Stimulated activated CD8-positive, alpha-beta memory T cell treated with anti-CD3 and anti-CD28 coated beads, Interleukin-4, amount 100 ng/mL, for 24 hours (primary cell): ENCODE measurements at places on chromosomes 7 and 10.

DNA sequence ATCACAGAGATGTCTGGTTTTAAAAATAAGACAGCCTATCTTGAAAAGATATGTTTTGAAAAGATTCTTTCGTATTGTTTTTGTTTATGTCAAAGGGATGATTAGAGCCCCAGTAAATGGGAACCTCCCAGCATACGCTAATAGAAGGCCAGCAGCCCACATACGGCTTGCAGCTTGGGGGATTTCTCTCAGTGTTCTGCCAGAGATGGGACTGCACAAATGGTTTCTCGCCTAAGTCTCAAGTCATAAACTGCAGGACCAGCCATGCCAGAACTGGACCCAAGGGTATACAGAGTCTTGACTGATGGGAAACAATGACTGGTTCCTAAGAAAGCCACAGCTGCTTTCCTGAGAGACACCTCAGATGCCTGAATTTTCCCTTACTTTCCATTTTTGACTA, 306.9 kb upstream of the DGKB start:
- DNase-seq: no peak

GRCh38 chr7:41305001-41305400, 397.9 kb downstream of the INHBA start:
- DNase-seq: no peak

GRCh38 chr10:67815571-67816059, 22.4 kb downstream of the DNAJC12 start:
- DNase-seq: no peak

GRCh38 chr7:30302656-30303311, 18.4 kb downstream of the ZNRF2 start:
- DNase-seq: no peak

- DNase-seq: no peak
Observed at GRCh38 chr7:17608114-17608833, 309.8 kb downstream of the AHR start.

DNA sequence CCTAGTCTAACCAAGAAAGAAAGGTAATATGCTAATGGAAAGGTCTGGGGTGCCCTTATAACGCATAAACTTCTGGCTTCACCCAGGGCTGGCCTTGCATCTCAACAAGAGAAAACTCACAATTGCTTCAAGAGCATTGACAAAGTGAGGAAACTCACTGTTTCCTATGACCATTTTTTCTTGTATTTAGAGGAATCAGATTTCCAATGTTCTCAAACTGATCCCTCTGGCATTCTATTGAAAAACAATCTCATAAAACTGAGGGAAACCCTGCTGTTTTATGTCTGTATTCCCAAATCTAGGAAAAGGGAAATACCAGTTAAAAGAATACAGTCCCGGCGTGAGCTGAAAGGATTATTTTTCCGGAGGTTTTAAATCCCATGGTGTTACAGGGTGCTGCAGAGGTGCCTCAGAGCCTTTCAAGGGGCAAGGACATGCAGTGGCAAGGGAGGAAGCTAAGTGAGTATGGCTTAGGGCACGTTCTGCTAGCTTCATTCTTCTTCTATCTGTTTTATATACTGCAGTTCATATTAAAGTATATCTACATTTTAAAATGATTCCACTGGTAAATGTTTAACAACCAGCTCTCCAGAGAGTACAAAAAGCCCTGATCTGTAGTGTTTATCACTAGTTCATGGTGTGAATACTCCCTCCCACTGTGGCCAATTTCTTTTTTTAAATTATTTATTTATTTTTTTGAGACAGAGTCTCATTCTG, 68.7 kb downstream of the CAV1 start:
- DNase-seq: no peak

DNA sequence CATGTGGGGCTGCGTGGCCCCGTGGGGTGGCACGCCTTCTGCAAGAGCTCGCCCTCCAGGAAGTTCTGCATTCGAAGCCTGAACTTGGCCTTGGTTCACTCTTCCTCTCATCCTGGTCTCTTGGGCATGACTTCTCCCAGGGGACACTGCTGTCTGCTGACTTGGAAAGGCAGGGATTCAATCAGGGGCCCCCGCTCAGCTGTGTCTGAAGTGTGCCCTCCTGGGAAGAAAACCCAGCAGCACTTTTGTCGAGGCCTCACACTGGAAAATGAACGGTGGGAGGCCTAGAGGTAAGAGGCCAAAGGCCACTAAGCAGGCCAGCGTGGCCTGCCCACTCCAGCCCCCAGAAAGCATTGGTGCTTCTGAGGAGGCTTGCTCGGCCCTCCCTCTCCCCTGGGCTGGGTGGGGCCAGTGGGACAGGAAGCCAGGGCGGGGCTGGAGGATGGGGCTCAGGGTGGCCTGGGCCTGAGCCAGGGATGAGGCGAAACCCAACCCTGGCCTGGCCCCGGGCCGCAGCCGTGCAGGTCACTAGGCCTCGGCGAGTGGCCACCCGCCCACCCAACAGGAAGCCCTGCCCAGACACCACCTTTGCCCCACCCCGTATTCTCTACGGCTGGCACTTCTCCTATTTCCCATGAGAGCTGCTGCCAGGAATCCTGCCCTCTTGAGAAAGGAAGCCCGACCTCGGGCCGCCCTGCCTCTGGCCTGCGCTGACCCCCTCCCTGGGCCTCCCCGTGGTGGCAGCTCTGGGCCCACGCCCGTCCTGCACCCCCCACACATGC, 81.1 kb downstream of the ZMIZ1 start:
- peak; percentile 26 for DNase-seq

GRCh38 chr7:113487925-113488731, 369.8 kb upstream of the SMIM30 start:
- no peak for DNase-seq

DNA sequence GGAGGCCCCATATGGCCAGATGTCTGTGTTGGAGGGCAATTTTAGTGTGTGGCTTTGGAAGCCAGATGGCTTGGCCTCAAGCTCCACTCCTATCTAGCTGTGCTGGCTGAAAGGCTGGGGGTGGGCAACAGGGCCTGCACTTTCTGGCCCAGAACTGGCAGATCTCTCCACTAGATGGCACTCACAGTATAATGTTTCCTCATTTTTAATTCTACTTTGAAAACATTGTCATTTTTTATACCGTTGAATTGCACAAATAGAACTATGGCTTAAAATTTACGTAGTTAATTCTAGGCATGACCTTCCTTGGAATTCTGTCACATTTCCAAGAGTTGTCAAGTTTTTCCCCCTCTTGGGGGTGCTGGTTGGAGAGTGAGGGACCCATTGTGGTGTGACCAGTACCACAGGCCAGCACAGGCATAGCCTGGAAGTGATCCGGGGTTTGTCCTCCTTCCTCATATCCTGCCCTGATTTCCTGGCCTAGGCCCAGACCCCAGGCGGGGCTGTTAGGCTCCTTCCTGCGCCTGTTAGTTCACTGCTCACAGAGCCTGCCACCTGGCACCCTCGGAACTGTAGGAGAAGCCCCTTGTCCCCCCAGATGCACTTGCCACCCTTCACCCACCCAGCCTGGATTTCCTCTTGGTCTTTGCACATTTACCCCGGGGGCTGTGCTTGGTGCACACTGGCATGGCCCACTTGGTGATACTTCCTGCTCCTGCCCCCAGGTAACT, 52.8 kb downstream of the ARHGAP22 start:
- DNase-seq: no peak

- no peak for DNase-seq
Observed at GRCh38 chr7:26286157-26286556, 5.5 kb upstream of the SNX10 start.

- DNase-seq: no peak
Observed at GRCh38 chr7:29606287-29606721, 42.7 kb downstream of the PRR15 start.

DNA sequence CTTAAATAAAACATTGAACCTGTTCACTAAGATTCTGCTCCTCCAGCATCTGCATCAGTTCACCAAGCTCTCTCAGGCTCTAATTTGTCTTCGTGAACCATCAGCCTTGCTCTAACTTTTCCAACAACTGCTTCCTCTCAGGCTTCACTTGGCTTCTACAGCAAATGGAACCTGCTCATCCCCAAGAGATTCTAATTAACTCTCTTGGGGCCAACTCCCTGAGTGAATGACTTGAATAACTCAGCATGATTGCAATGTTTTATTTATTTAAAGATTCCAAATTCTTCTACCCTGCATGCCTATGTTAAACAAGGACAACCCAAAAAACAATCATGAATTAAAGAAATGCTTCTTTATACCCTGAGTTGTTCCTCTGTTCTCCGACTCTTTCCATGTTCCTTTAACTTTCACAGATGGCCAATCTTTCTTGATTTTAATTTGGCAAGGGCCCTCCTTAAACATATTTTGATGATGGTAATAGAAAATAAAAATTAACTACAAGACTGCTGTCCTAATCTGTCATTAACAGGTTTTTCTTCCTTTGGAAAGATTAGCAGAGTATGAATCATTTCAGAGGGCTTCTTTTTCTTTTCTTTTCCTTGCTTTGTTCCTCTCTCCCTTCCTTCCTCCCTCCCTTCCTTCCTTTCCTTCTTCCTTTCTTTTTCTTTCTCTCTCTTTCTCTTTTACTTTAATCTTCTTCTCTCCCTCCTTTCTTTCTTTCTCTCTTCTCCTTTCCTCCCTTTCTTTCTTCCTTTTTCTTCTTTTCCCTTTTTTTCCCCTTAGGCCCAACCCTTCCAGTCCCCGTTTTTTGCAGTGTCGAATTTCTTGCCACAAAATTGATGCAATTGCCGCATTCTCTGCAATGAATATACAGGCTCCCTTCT, 195.0 kb upstream of the RHOBTB1 start:
- DNase-seq: no peak

- DNase-seq: no peak
Observed at GRCh38 chr7:145797507-145797906, 319.1 kb upstream of the CNTNAP2 start.

GRCh38 chr10:85643845-85644525, 722.6 kb downstream of the GRID1 start:
- no peak for DNase-seq

- DNase-seq: no peak
Observed at GRCh38 chr10:71854031-71854430, 3.0 kb upstream of the PSAP start.

DNA sequence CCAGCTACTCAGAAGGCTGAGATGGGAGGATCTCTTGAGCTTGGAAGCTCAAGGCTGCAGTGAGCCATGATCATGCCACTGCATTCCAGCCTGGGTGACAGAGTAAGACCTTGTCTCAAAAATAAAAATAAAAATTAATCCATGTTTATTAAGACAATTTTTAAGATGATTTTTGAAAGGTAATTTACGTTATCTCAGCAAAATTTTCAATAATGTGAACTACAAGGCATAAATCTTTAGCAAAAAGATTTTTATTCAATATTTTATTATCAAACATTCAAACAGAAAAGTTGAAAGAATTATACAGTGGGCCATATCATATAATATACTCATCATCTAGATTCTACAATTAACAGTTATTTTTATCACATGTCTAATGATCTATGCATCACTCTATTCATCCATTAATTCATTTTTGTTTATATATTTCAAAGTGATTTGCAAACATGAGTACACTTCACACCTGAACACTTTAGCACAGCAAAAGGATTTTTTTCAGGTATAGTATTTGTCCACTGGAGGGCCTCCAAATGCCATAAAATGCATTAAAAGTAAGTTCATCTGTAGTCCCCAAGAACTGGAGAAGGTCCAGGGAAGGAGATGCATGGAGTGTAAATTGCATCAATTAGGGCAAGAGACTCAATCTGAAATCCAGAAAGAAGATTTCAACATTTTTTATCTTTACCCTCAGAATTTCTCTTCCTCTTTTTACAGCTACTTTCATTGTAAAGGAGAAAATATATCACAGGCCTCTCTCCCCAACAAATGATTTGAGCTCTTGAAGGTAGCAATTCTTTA, 38.6 kb upstream of the RSBN1L start:
- DNase-seq: no peak

- DNase-seq: no peak
Observed at GRCh38 chr10:123272171-123272570, 118.0 kb downstream of the BUB3 start.

- no peak for DNase-seq
Observed at GRCh38 chr10:100184840-100185239, 989 bp downstream of the ERLIN1 start.

- DNase-seq: no peak
Observed at GRCh38 chr10:103926722-103927319, 8.8 kb upstream of the STN1 start.

GRCh38 chr7:28125431-28126409, 54.9 kb downstream of the JAZF1 start:
- no peak for DNase-seq

DNA sequence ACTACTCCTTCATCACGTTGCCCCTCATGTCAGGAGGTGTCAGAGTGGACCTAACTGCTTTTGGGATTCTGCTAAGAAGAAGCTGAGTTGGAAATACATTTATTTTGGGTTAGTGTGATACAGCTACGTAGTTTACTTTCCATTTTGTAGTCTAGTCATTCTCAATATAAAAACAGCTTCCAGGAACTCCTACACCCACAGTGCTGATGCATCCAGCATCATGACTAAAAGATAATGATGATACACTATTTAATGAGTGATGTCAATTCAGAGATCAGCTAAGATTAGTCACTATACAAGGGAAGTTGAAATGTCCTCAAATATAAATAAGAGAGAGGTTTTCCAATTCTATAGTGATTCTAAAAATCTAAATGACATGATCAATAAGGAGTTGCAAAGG, 264.2 kb upstream of the SLC26A5 start:
- DNase-seq: no peak

GRCh38 chr10:50388181-50388580, 136.9 kb upstream of the ASAH2 start:
- DNase-seq: no peak

DNA sequence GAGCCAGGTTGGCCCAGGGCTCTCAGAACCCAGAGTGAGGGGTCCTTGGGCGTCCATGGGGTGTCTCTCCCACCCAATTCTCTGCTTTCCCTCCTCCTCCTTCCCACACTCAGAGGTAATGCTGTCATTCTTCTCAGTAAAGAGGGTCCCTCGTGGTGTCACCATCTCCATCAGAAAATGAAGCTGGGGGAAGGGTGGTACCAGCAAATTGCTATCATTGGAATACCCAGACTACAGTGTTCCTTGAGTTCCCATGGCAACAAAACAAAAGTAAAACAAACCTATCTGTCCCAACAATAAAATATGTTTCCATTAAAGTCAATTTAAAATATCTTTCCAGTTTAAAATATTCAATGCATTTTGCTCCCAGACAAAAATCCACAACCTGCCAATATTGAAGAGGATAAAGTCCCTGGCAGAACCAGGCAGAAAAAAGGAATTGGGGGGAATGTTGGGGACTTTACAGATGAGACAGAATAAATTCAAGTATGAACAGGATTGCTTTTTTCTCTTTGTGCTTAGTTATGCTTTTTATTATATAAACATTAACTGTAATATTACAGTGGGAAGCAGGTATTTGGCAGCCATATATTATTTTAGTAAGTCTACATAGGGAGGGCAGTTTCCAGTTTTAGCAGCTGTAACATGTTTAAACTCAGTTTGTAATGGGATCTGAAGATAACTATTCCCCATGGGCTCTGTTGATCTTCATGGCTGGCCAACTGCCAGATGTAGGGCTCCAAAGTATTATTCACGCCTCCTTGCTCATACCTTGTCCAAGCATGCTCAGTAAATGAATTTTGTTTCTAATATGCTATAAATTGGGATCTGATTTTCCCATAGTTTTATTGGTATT, 182.1 kb downstream of the ARID5B start:
- DNase-seq: no peak

DNA sequence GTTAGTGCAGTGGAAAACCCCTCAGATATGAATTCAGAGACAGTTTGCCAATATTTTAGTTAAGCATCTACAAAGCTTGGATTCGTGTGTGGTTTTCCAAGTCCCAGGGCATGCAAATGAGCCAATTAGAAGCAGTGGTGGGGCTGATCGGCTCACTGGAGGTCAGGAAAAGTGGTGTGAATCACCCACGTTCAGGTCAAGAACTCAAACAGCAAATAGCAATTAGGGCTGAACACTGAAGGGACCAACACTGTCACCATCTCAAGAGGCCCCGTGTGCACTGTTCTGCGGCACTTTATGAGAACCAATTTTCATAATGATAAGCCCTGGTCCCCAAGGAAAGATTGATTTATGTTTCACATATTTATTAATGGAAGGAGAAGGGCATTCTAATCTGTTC, 68.9 kb downstream of the ADARB2 start:
- no peak for DNase-seq
